ENCODE measurements at places on chromosomes 12 and 14.

DNA sequence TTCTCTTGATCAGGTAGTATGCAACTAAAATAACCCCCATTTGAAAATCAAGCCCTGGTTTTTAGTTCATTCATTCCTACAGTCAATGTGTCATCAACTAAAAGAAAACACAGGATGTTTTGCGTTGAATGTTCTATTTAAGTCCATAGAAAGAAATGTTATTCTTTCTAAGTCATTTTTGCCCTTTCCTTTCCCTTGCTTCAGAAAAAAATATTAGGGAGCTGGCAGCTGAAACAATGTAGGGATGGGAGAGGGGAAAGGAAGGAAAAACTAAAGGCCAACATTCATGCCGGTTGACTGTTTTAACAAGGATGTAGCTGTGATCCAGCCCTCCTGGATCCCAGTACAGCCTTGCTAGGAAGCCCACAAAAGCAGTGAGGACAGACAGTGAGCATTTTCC, 155.1 kb downstream of the BTG1 start:
- no peak for DNase-seq

DNA sequence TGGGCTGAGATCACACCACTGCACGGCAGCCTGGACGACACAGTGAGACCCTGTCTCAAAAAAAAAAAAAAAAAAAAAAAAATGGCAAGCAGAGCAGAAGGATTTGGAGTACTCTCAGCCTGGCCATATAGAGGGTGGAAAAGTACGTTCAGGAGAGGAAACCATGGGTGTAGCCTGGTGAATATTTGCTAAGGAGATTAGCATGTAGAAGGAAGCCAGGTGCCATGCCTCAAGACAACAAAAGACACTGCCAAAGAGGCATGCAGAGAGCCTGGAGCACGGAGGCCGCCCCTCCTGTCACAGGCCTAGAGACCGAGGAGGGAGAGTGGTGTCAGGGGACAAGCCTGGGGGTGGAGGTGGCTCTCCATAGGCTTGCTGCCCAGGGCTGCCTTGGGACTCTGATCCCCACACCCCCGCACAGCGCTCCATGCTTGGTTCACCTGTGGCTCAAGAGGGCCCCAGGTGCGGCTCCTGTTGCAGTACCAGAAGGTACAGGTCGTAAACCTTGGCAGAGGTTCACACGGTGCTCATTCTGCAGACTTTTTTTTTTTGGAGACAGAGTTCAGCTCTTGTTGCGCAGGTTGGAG, 27.9 kb upstream of the DEGS2 start:
- DNase-seq = no peak

DNA sequence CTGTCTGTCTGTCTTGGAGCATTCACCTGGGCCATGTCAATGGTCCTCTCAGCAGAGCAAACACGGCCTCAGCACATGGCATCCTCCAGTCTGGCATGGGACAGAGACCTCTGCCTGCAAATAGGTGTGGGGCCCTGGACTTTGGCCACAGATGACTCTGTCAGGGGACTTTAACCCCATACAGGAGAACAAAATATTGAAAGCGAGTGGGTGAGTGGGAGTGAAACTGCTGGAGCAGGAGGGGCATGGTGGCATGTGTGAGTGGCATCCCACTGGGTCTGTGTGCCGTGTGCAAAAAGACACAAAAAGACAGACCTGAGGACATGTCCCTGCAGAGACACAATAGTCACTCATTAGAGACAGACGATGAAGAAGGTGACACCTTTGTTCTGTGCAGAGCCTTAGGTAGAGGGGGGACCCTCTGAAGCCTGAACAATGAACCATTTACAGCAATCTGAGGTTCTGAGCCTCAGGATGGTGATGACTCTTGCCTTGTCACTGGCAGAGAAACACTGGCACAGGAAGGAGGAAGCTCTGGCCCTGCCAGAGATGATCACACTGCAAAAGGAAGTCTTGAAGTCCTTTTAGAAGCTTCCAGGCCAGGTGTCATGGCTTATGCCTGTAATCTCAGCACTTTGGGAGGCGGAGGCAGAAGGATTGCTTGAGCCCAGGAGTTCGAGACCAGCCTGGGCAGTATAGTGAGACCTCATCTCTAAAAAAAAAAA, 7.5 kb downstream of the LAG3 start:
- DNase-seq = no peak

GRCh38 chr12:52182384-52182783, 9.4 kb downstream of the KRT80 start:
- DNase-seq = no peak
